ENCODE measurements at places on chromosomes 16 and 17.

- DNase-seq = no peak
Observed at GRCh38 chr17:28412099-28412498, 6.1 kb upstream of the SLC46A1 start.

DNA sequence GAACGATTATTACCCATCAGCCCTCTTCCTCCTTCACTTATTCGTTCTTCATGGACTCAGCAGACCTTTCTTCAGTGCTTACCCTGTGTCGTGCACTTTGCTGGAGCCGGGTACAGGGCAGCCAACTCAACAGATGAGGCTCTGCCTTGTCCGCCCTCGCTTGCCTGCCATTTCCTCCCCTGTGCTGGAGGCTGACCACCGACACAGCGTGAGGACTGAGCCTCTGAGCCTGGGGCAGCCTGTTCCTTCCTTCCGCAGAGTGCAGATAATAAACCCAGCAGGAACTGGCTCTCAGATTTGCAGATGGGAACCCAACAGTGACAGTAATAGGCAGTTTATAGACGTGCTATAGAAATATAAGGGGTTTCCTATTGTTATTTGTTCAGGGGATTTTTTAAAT is 7.0 kb upstream of the SLC39A11 start:
- DNase-seq = no peak

DNA sequence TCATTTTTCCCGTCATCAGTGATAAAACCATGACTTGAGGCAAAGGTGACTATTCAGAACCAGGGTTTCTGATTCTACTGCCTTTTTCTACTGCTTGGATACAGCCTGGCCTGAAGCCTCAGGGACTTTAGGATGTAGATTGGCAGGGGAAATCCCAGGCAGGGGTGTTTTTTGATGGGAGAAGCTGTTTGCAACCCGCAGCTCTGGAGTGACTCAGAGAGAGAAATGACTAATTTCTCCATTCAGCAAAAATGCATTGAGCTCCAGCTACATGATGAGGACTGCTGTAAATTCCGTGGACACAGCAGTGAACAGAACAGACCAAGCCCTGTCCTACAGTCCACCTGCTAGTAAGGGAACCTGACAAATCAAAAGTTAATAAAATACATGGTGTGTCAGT is 560.6 kb downstream of the CDH13 start:
- no peak for DNase-seq

DNA sequence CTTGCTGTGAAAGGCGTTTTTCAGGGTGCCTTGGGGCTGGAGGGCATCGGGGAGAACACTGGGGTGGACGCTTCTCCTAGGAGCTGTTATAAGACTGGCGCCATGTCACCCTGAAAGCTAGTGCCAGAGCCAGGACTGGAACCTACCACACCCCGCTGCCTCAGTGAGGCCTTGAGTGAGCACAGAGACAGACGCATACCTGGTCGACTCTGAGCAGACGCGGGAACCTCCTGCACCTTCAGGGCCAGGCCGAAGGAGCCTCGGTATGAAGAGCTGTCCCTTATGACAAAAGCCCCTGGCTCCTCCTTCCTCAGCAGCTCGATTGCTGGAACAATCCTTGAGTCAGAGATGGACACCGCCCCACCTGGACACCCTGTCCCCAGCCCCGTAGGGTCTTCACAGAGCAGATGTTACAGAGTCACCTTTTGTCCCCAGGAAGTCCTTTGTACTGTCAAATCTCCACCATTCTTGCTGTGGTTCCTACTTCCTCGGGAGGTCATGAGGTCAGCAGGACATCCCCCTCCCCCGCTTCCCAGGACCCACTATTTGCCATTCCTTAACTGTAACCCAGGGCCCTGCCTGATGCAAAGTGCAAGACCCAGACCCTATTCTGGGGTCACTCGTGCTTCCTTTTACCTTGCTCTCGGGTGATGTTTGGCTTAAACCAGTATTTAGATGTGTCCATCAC is 17.0 kb downstream of the TNS4 start:
- no peak for DNase-seq

GRCh38 chr16:5820472-5820871 is 722.9 kb upstream of the EEF2KMT start:
- no peak for DNase-seq

DNA sequence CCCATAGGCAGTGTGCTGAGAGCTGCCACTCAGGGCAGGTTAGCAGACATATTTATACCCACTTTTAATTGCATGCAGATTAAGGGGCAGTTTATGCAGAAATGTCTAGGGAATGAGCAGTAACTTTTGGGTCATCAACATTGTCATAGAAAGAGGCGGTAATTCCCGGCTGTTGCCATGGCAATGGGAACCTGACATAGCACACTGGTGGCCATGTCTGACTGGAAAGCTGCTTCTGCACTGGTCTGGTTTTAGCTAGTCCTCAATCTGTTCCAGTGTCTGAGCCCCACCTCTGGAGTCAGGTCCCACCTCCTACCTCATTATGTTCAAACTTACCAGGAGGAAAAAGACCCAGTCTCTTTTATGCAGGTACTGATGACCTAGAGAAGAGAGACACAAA is 31.5 kb upstream of the TNRC6C start:
- DNase-seq = no peak

GRCh38 chr16:83400234-83400633 is 407.5 kb upstream of the HSBP1 start:
- no peak for DNase-seq

DNA sequence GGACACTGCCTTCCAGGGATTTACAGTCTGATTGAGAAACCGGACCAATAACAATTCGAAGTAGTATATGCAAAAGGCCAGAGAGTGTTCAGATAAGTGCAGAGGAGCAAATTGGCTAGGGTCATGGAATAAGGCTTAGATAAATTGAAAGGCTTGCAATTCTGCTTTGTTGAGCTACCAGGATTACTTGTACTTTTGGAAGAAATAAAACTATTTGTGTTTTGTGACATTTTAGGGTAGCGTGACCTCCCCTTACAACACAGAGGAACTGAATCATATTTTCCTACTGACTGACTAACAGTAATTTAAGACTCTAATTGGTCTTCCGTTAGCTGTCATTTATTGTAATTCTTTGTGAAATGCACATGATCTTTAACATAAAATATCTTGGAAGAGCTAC is 104.7 kb downstream of the PITPNC1 start:
- DNase-seq = no peak

DNA sequence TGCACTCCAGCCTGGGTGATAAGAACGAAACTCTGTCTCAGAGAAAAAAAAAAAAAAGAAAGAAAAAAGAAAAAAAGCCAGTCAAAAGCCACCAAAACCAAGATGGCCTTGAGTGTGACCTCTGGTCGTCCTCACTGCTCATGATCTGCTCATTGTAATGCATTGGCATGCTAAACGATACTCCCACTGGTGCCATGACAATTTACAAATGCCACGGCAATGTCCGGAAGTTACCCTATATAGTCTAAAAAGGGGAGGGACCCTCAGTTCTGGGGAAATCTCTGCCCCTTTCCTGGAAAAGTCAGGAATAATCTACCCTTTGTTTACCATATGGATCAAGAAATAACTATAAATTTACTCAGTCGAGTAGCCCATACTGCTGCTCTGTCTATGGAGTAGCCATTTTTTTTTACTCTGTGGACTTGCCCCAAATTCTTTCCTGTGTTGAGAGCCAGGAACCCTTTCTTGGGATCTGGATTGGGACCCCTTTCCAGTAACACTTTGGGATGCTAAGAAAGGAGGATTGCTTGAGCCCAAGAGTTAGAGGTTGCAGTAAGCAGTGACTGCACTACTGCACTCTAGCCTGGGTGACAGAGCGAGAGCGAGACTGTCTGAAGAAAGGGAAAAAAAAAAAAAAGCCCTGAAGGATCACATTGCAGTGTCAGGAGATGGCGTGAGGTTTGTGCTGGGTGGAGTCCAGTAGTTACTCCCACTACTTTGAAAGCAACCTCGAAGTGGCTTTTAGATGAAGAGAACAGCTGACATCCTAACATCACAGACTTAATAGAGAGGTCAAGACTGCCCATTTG is 3.7 kb upstream of the TMEM231 start:
- DNase-seq = no peak

- DNase-seq = no peak
Observed at GRCh38 chr17:44733753-44734152, 25.0 kb upstream of the ADAM11 start.

DNA sequence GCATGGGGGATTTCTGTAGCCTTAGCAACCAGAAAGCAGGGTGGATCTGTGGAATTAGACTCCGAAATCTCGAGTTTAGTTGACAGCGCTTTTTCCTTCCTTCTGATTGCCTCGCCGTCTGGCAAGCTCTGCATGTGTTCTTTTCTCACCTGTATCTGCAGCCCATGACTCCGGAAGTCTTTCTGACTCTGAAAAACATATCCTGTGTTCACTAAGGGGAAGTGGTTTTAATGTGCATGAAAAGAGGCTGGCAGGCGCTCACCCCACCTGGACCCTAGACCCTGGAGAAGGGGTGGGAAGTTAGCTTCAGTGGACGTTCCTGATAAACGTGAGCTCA is 158.5 kb downstream of the RPTOR start:
- DNase-seq = no peak

DNA sequence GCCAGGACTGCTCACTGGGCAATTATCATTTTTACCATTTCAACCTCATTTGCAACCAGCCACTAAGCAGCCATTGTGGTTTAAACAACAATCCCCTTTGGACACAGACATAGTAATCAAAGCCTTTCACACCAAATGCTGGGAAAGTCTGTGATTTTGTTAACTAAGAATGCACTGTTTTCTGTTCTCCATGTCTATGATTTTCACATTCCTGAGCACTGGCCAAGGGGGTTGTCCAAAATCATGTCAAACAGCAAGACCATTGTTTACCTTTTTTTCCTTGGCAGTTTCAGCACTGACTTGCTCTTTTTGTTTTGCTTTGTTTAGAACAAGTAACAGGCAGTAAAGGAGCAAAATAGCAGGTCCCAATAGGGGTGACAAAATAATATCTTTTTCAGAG is 106.3 kb upstream of the SIAH1 start:
- DNase-seq = no peak

GRCh38 chr16:80652441-80652840 is 111.6 kb downstream of the DYNLRB2 start:
- no peak for DNase-seq

GRCh38 chr17:36151891-36152638 is 24.4 kb downstream of the TBC1D3B start:
- no peak for DNase-seq

DNA sequence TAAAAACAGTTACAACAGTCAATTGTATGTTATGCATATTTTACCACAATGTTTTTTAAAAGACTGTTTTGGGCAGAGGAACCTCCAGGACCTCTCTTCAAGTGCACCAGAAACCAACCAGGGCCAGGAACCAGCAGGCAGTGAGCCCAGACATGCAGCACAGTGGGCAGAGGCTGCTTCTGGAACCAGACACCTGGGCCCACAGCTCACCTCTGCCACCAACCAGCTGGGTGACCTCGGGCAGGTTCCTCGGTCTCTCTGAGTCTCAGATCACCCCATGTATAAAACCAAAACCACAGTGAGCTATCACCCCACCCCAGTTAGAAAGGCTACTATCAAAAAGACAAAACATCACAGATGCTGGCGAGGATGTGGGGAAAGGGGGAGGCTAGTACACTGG is 161.0 kb downstream of the C16orf95 start:
- no peak for DNase-seq

GRCh38 chr16:62404842-62405611 is 368.8 kb upstream of the CDH8 start:
- no peak for DNase-seq

- DNase-seq = no peak
Observed at GRCh38 chr17:81854974-81855774, 5.2 kb downstream of the P4HB start.

- DNase-seq = no peak
Observed at GRCh38 chr16:69397821-69398521, 12.2 kb upstream of the TERF2 start.

DNA sequence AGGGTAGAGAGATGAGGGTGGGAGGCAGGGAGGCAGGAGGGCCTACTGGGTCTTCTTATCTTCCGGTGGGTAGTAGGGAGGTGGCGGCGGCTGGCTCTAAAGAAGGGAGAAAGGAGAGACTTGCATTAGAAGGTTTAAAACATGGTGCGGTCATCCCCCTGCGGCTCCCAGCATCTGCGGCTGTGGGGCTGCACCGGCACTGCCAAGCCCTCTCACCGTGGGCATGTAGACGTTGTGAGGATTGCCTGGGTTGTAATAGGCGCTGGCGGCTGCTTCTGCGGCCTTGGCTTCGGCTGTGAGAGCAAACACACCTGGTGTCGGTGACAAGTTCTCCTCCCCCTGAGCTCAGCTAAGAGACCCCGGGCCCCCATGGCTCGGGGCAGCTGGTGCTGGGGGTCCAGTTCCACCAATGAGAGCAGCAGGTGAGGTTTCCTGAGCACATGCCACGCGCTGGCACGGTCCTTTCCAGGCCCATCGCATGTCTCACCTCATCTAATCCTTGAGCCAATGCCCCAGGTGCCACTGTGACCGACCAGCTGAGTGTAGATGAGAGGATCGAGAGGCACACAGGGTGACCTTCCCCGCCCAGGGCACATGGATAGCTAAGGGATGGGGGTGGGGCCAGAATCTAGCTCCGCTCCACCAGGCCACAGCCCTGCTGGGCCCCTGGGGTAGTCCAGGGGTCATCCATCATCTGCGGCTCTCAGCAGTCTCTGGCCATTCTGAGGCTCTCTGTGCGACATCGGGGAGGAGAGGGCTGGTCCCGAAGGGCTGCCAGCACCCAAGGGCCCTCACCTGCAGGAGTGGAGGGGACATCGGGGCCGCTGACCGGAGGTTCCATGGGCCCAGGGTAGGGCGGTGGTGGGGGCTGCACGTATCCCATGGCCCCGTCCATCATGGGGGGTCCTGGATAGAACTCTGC is 2.7 kb upstream of the UNC13D start:
- no peak for DNase-seq
